SHP77 (cell line): ENCODE measurements at places on chromosomes 5 and 9.

- no peak for DNase-seq
Measured at GRCh38 chr5:117559005-117559844, 984.6 kb upstream of the SEMA6A start.

DNA sequence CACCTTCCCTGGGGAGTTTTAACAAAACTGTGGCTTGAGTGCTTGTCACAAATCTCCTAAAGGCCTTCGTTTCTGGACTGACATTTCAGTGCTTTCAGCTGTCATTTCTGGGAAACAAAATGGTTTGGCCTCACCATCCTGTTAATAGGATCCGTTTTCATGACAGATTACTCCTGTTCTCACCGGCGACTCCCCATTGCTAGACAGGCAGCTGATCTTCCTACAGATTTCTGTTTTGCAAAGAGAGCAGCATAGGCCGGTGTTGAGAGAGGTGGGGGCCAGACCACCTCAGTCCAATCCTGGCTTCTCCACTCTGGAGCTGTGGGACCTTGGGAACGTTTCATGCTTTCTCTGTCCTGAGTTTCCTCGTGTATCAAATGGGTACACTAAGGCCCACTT lies 75.5 kb upstream of the OTULINL start:
- no peak for DNase-seq

GRCh38 chr9:127084076-127085039 lies 38.1 kb downstream of the ANGPTL2 start:
- DNase-seq: no peak

- no peak for DNase-seq
Measured at GRCh38 chr9:87340391-87340790, 157.3 kb upstream of the DAPK1 start.

- no peak for DNase-seq
Measured at GRCh38 chr5:156693113-156693512, 157.0 kb upstream of the PPP1R2B start.
